ENCODE measurements at places on chromosomes 6 and 20.

DNA sequence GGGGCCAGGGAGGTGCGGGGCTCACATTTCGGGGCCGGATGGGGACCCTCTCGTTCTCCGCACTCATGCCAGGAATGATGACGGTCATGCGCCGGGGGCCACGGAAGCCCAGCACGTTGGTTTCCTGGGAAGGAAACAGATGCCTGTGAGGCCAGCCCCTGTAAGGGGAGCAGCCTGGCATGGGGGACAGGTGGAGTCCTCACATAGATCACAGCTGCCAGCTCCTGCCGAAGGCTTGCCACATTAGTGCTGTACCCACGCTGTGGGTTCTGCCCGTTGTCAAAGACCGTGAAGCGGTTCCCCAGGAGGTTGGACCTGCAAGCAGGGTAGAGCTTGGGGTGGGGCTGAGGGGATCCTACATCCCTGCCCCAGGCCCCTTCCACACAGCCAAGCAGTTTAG, 6.7 kb upstream of the TEAD3 start:
- DNase-seq: no peak

GRCh38 chr6:100464162-100464851, 414 bp downstream of the SIM1 start:
- DNase-seq: no peak

- DNase-seq: no peak
Observed at GRCh38 chr6:55266896-55267295, 60.4 kb upstream of the GFRAL start.

- DNase-seq: no peak
Observed at GRCh38 chr20:17066902-17067301, 159.9 kb upstream of the PCSK2 start.
